ENCODE measurements at places on chromosomes 7 and 10. TPM values are rescaled to one million over a fixed set of nuclear protein-coding genes. Genes with fewer than 3 reads are reported as not detected.
A peak's percentile ranks its signal among the peaks of the same experiment; 100 is the strongest.

Gene SYT15
- polyA plus RNA-seq: 0.07 TPM

Gene ADAM12
- 0.07 TPM for polyA plus RNA-seq

Gene ACBD7
- not detected for polyA plus RNA-seq

Gene HMX3
- not detected for polyA plus RNA-seq

Gene HYAL4
- 0.39 TPM for polyA plus RNA-seq

Gene NKX6-2
- polyA plus RNA-seq: not detected

GRCh38 chr10:34467902-34468301, 347.2 kb downstream of the PARD3 start:
- peaks cover 8% of the 10 kb centered on the region for H3K4me1 ChIP-seq
- H3K36me3 ChIP-seq: peaks cover 1% of the 10 kb centered on the region
- H3K4me3 ChIP-seq: no peak overlapping the region
- no peak overlapping the region for H3K27ac ChIP-seq
- H3K27me3 ChIP-seq: no peaks in the 10 kb centered on the region
- no peak for DNase-seq

GRCh38 chr10:128963211-128964099, 503.6 kb upstream of the MGMT start:
- no peak overlapping the region for H3K4me3 ChIP-seq
- no peaks in the 10 kb centered on the region for H3K4me1 ChIP-seq
- no peaks in the 10 kb centered on the region for H3K36me3 ChIP-seq
- no peak overlapping the region for H3K27ac ChIP-seq
- no peak for DNase-seq
- no peaks in the 10 kb centered on the region for H3K27me3 ChIP-seq

GRCh38 chr10:1559761-1560160, 177.6 kb downstream of the ADARB2 start:
- no peaks in the 10 kb centered on the region for H3K36me3 ChIP-seq
- H3K4me1 ChIP-seq: no peaks in the 10 kb centered on the region
- no peaks in the 10 kb centered on the region for H3K27me3 ChIP-seq
- DNase-seq: no peak
- no peak overlapping the region for H3K4me3 ChIP-seq
- no peak overlapping the region for H3K27ac ChIP-seq

DNA sequence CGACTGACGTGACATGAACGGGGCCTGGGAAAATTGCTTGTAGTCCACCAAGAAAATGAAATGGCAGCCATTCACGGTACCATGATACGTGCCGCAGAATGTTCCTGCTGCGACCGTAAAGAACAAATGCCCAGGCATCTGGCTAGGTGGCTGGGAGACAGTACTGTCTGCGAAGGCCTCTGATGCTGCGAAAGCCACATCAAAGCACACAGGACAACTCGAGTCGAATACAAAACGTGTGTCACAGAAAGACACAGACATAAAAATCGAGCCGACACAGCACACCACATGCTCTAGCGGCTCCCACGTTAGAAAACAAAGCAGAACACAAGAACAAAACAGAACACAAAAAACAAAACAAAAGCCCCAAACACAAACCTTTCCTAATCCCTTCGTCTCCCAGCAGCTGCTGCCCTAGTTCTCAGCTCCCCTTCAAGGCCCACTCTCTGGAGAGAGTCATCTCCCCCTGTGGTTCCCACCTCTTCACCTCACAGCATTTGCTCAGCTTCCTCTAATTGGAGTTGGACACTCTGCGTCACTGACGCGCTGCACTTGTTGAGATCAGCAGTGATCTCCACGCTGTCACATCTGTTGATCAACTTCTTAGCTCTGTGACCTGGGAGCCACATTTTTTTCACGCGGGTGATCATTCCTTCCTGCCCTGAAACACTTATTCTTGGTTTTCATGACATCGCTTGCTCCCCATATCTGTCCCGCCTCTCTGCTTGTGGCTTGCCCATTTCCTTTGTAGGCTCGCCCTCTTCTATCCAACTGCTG, 112.2 kb downstream of the CLEC2L start:
- no peak for DNase-seq
- H3K4me3 ChIP-seq: no peak overlapping the region
- no peaks in the 10 kb centered on the region for H3K4me1 ChIP-seq
- H3K27me3 ChIP-seq: no peaks in the 10 kb centered on the region
- H3K27ac ChIP-seq: no peak overlapping the region

- no peak overlapping the region for H3K27ac ChIP-seq
- no peak for DNase-seq
- no peaks in the 10 kb centered on the region for H3K27me3 ChIP-seq
- H3K36me3 ChIP-seq: no peaks in the 10 kb centered on the region
These were observed 188.6 kb downstream of the MDFIC start for GRCh38 chr7:115110523-115110922.

GRCh38 chr10:50152792-50153272, 85.1 kb downstream of the WASHC2A start:
- H3K36me3 ChIP-seq: no peaks in the 10 kb centered on the region
- H3K4me1 ChIP-seq: no peaks in the 10 kb centered on the region
- DNase-seq: no peak

GRCh38 chr7:101106386-101106785, 20.5 kb upstream of the SERPINE1 start:
- no peaks in the 10 kb centered on the region for H3K36me3 ChIP-seq
- no peak overlapping the region for H3K27ac ChIP-seq
- H3K27me3 ChIP-seq: no peaks in the 10 kb centered on the region
- H3K4me1 ChIP-seq: peaks cover 43% of the 10 kb centered on the region

- H3K27me3 ChIP-seq: no peaks in the 10 kb centered on the region
- no peaks in the 10 kb centered on the region for H3K4me1 ChIP-seq
- no peak for DNase-seq
- H3K36me3 ChIP-seq: peaks cover 11% of the 10 kb centered on the region
- H3K27ac ChIP-seq: no peak overlapping the region
These were observed 370.1 kb upstream of the GALNT17 start for GRCh38 chr7:70761711-70762328.

- peaks cover 18% of the 10 kb centered on the region for H3K36me3 ChIP-seq
- DNase-seq: no peak
- H3K27ac ChIP-seq: peak within 1 kb of the TSS; percentile 73
- no peaks in the 10 kb centered on the region for H3K27me3 ChIP-seq
- peaks cover 20% of the 10 kb centered on the region for H3K4me1 ChIP-seq
These were observed at the start of gene SFXN4 for GRCh38 chr10:119165171-119166117. TSS of gene SFXN4 (minus strand) at chr10:119165714. CDS start at chr10:119165647, 67 bp downstream.

DNA sequence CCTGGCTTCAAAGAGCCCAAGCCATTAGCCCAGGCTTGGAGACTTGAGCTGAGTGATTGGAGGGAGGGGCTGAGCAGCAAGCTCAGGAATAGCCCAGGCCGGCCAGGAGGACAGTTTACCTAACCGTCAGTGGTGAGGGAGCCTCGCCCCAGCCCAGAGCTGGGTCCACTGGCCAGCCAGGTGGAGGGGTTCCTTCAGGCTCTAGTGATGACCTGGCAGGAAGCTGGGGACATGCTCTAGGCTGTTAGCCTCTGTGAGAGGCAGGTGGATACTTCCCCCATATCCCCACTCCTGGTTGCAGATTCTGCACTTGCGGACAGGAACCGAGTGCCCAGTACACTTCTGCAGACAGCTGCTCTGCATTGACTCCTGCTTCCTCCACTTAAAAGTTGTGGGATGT, 61.2 kb upstream of the ANTXRL start:
- H3K27me3 ChIP-seq: peaks cover 11% of the 10 kb centered on the region
- no peaks in the 10 kb centered on the region for H3K36me3 ChIP-seq
- no peak overlapping the region for H3K4me3 ChIP-seq
- no peak for DNase-seq
